ENCODE measurements at places on chromosomes 11 and 22. TPM values are rescaled to one million over a fixed set of nuclear protein-coding genes. Genes with fewer than 3 reads are reported as not detected.

- no peak for DNase-seq
Observed at GRCh38 chr22:36419177-36419911, 31.6 kb upstream of the MYH9 start.

Gene FAM83F
- total RNA-seq: 0.10 TPM

- peak; percentile 78 for DNase-seq
Observed at GRCh38 chr11:44727373-44728287, 868 bp downstream of the TSPAN18 start.

- DNase-seq: no peak
Observed at GRCh38 chr22:25829808-25830777, 88.1 kb downstream of the MYO18B start.

Gene SAA2
- not detected for total RNA-seq

Gene KDM4E
- not detected for total RNA-seq

Gene SLC37A2
- total RNA-seq: 27.0 TPM

Gene ABTB2
- total RNA-seq: 5.9 TPM

Gene OR4A16
- total RNA-seq: not detected

GRCh38 chr11:2256951-2257700 lies 13.3 kb downstream of the ASCL2 start:
- no peak for DNase-seq

GRCh38 chr11:21944577-21944976 lies 248.3 kb upstream of the ANO5 start:
- no peak for DNase-seq

Gene KDM4D
- 0.44 TPM for total RNA-seq
